ENCODE measurements at places on chromosomes 6 and 20.
A peak's percentile ranks its signal among the peaks of the same experiment; 100 is the strongest.

DNA sequence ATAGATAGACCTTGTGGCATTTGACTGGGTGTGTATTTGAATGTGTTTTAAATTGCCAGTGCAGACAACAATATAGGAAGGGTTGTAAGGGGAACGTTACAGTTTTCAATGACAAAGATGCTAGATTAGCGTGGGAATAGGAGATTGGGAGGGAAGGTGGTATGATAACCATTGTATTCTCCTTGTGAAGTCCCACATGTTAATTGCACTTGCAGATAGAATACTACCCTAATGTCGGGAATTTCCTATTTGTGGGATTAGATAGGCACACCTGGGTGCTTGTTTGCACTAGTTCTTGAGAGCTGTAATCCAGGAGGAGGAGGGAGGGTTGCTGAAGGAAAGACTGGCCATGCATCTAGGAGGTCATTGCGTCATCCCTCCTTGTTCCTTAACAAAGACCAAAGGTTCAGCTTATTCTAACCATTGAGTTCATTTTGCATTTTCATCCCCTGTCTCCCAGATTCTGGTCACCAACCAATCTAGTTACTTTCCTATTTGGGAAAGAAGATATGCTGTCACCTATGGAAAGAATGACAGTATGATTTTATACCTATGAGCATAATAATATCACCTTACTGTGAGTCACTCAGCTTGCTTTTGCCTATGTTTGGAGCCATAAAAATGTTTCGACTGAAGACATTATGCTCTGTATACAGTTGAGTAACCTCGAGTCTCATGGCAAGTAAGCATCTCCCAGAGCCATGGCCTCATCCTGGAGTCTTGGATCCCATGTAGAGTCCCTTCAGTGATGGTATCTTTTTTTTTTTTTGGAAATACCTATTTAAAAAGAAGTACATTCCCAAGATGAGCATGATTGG lies 201.5 kb downstream of the DTNBP1 start:
- DNase-seq: no peak

- DNase-seq: no peak
Observed at GRCh38 chr6:125818772-125819260, 28.1 kb downstream of the NCOA7 start.

DNA sequence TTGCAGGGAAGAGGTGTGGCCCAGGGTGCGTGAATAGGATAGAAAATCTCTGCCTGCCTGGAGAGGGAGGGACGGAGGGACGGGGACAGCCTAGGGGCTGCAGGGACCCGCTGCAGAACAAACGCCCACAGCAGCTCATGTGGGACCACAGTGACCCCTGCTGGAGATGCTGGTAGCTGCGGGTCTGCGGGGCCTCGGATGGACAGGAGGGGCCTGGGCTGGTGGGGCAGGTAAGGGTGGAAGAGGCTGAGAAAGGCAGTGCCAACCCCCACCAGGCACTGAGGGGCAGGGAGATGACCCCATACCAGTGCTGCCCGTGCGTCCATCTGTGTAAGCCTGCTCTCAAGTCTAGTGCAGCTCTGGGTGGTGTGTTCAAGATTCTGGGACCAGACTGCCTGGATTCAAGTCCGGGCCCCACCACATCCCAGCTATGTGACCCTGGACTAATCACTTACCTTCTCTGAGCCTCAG lies 39.4 kb downstream of the KIAA1755 start:
- peak; percentile 60 for DNase-seq

GRCh38 chr6:47414423-47415167 lies 63.0 kb upstream of the CD2AP start:
- no peak for DNase-seq

DNA sequence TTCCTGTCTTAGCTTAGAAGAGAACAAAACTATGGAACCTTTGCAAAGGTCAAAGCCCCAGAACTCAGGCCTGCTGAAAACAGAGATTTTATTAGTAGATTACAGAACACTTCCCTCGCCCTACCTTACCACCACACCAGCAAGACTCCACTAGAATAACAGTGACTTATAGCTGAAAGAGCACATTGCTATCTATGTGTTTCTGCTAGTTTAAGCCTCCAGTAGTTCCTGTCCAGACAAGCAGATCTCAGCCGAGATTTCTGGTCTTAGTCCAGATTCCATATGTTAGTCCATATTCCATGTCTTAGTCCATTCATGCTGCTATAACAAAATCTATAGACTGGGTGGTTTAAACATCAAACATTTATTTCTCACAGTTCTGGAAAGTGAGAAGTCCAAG lies 412.3 kb upstream of the ID4 start:
- no peak for DNase-seq

- no peak for DNase-seq
Observed at GRCh38 chr6:6678811-6679210, 90.3 kb downstream of the LY86 start.

DNA sequence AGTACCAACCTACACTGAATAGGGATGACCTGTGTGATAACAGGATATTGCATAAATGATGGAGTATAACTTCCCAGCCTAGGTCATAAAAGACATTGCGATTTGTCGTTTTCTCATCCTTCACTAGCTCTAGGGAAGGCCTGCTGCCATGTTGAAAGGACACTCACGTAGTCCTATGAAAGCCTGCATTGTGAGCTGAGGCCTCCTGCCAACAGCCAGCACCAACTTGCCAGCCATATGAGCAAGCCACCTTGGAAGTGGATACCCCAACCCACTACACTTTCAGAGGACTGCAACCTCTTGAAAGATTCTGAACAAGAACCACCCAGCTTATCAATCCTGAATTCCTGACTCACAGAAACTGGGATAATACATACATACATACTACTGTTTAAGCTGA lies 3.5 kb upstream of the PANK2 start:
- DNase-seq: no peak

DNA sequence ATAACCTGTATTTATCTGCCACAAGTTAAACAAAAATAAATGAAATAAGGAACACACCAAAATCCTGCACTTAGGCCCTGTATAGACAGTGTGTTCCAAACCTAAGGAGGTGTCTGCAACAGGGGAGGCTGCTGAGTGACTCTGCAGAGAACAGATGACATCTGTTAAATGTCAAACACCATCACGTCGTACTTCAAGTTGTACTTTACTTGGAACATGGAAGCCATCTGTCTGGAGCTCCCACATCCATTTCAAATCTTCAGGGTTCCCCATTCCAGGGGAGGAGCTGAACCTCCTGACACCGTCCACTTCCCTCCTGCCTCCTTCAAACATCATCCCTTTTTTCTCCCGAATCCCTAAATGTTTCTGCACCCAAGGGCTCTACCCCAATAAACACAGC lies 1.8 kb upstream of the MAP7 start:
- no peak for DNase-seq

GRCh38 chr20:46137816-46138215 lies 19.7 kb downstream of the CD40 start:
- peak; percentile 67 for DNase-seq

- DNase-seq: no peak
Observed at GRCh38 chr6:69775941-69776340, 20.9 kb downstream of the LMBRD1 start.

DNA sequence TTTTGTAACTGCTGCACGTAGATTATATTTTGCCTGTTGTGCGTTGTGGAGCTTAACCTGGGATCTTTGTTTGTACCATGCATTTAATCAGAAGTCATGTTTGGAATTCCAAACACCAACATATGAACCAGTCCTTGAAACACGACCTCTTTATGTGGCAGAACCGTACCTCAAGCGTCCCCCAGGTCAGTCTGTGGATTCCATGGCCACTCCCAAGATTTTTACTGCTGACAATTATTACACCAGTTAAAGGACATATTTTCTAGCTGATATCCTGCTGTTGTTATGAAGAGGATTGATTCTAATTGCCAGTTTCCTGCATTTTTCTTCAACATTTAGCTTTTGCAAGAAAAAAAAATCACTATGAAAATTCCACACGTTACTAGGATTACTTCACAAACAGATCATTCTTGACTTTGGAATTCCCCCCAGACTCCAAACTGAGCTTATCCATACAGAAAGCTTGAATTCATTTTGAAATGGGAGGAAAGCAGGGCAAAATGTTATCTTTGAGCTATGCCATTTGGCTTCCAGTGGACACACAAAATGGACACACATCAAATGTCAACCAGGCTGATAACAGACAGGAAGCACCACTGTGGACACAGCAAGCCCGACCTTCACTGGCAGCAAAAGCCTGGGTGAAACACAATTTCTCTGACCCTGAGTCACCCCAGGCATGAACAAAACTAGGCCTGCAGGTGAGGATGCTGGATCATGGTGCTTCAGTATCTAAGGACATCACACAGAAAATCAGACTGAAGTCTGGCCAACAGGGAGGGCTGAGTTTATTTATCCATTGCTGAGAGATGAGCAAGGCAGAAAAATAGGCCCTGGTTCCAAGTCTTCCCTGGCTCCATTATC lies 542.9 kb upstream of the JAG1 start:
- DNase-seq: no peak

DNA sequence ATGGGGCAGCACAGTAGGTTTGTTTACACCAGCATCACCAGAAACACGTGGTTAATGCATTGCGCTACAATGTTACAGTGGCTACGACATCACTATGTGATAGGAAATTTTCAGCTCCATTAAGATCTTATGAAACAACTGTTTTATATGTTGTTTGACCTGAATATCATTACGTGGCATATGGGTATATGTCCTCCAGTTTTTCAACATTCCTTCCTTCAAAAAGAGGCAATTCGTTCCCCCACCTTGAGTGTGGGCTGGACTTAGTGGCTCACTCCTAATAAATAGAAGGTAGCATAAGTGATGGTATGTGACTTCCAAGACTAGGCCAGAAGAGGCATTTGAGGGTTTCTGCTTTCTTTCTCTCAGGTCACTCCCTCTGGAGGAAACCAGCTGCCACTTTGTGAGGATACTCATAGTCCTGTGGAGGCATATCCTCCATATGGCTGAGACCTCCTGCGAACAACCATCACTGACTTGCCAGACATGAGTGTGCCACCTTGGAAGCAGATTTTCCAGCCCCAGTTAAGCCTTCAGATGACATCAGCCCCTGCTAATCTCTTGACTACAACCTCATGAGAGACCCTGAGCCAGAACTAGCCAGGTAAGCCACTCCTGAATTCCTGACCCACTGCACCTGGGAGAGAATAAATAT lies 2.3 kb upstream of the TRAM2 start:
- DNase-seq: no peak

DNA sequence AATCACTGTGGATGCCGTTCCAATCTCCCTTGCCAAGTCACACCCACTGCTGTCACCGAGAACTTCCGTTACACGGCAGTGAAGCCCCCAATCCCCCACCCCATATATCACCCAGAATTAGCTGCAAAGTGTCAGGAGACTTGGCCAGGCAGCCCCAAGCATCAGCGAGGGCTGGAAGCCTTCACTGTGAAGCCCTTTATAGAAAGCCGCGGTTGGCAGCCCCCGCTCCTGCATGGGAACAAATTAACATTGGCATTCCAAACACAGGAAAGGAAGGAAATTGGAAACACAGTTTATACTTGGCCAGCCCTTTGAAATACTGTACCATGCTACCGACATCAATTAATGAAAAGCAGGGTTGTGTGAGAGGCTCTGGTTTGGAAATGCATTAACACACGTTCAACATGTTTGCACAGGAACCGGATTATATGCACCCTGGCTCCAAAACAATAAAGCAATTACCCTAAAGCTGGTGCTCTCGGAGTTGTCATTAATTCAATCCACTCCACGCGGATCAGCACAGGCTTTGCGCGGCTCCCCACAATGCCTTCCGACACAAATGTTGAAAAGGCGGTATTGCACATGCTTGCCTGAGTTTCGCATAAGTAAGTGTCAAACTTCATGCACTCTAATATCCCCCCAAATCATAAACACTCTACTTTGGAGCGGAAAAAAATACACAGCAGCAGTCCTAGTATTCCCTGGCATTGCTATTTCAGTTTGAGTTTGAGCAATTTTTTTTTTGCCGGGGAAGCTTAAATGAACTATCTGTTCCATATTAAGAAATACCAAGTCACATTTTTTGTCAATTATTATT lies 7.1 kb downstream of the BMP7 start:
- DNase-seq: peak; percentile 88

- no peak for DNase-seq
Observed at GRCh38 chr6:151060766-151061531, 178.8 kb upstream of the AKAP12 start.

- DNase-seq: no peak
Observed at GRCh38 chr6:36688063-36688738, 9.4 kb upstream of the RAB44 start.

GRCh38 chr6:55636406-55637102 lies 57.6 kb upstream of the HMGCLL1 start:
- DNase-seq: no peak

DNA sequence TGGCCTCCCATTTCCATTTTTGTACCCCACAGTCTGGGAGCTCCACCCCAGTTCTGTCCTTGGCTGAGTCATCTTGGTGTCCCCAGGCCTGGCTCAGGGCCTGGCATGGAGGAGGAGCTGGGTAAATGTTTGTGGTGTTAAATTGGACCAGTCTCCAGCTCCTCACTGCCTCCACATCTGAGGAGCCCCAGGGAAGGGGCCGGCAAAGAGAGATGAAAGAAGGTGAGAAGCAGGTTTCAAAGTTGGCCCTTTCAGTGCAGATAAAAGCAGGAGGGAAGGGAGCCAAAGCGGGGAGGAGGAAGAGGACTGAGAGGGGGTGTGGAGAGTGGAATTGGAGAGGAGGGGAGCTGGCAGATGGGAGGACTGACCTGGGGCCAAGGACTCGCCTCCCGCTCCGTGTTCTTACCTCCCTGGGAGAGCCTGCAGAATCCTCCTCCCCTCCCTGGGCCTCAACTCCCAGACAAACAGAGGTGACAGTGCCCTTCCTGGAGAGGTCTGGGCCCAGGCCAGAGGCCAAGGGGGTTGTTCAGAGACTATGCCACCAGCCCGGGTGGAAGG lies 89.0 kb downstream of the CD40 start:
- DNase-seq: no peak

- DNase-seq: no peak
Observed at GRCh38 chr6:15508441-15508871, 154.4 kb downstream of the DTNBP1 start.

DNA sequence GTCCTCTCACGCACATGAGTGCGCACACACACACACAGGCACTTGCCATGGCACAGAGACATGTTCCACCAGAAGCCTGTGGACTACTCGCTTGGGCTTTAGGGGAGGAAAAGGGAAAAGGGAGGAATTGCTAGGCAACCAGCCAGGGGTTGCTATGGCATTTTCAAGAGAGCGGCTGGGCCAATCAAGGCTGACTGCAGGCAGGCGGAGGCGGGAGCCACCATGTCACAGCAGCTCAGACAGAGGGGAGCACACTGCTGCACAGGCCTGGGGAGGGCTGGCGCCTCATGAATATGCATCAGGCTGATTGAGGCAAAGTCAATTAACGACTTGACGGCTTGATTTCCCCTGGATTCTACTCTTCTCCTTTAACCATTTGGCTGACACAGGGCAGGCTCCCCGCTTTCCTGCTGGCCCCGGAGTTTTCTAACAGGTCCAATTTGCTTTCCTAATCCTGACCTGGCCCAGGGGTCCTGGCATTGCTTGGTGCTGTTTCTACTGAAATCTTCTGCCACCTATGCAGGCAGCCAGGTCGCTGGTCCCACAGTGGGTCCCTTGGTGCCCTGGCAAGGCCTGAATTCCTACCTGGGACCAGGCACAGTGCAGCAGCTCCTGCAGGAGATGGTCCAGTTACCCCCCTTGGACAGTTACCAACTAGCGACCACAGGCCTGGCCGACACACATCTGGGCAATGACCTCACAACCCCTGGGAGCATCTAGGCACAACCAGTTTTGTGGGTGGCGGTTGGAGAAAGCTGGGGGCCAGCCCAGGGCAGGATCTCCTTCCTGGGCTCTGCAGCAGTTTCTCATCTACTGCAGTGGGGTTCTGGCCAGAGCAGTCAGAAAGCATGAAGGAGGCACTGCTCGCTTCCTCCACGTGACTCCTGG lies 52.1 kb downstream of the YTHDF1 start:
- DNase-seq: no peak

- peak; percentile 79 for DNase-seq
Observed at GRCh38 chr6:27902335-27903314, 9.6 kb downstream of the OR2B2 start.

GRCh38 chr6:125981571-125982185 lies 4.7 kb upstream of the TRMT11 start:
- no peak for DNase-seq

Data from NCI-H1105 treated with DMSO at 0.1 percent for 48 hours (cell line).